Cortex of kidney (tissue), 1 donor: ENCODE measurements at places on chromosomes 5 and 9.

- DNase-seq, result no peak
Observed at GRCh38 chr5:165525271-165525670, 2019.9 kb downstream of the MAT2B start.

- no peak for DNase-seq
Observed at GRCh38 chr9:38254756-38255155, 137.7 kb upstream of the ALDH1B1 start.

GRCh38 chr9:136087741-136088480 lies 7.2 kb downstream of the NACC2 start:
- no peak for DNase-seq

DNA sequence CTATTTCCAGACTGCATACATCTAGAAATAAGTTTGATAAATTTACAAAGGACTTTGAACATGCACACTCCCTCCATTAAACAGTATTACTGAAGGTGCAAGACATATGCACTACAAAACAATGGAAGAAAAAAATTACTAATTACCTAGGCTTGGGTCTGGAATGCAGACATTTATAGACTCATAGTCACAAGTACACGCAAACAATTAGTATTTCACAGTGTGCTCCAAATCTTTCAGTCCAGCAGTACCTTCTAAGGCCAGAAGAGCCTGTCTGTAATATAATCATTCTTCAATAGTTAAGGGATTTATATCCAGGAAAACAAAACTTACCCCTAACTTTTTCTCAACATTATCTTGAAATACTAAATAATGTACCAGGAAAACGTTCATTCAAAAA lies 11.2 kb downstream of the RICTOR start:
- DNase-seq, result no peak

DNA sequence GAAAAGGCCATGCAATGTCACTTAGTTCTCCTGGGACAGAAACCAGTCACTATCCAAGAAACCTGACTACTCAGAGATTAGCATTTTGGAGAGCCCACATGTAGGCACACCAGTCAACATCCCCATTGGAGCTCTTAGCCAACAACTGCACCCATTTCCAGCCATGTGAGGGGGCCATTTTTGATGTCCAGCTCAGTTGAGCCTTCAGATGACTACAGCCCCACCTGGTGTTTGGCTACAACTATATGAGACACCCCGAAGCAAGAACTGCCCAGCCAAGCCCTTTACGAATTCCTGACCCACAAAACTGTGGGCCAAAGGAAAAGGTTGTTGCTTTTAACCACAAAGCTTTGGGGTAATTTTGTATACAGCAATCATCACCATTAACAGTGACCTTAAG lies 300.1 kb downstream of the ASTN2 start:
- no peak for DNase-seq

DNA sequence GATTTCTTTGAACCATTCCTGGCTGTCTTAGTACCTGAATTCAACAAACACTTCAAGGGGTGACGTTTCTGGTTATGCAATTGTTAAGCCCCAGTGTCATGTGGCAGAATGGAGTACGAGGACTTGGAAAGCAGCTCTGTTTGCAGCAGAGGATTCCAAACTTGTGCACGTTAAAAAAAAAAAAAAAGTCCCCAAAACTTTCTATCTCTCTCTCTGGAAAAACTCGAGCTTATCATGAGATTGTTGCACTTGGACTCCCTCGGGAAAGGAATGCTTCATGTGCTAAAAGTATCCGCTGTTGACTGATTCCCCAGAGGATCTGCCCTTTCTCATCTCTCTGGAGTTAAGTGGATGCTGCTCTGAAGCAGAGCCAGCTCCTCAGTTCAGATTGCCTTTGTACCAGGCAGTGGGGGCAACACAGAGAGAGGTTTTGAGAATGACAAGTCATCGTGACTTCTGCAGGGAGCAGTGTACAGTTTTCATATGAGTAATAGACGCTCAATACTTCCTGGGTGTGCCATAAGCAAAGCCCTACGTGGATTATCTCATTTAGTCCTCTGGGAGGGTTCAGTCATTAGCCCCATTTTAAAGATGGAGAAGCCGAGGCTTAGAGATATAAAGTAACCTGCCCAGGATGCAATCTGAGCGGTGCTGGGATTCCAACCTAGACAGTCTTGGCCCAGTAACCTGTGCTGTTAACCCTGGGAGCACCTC lies 28.1 kb downstream of the TMOD1 start:
- no peak for DNase-seq

DNA sequence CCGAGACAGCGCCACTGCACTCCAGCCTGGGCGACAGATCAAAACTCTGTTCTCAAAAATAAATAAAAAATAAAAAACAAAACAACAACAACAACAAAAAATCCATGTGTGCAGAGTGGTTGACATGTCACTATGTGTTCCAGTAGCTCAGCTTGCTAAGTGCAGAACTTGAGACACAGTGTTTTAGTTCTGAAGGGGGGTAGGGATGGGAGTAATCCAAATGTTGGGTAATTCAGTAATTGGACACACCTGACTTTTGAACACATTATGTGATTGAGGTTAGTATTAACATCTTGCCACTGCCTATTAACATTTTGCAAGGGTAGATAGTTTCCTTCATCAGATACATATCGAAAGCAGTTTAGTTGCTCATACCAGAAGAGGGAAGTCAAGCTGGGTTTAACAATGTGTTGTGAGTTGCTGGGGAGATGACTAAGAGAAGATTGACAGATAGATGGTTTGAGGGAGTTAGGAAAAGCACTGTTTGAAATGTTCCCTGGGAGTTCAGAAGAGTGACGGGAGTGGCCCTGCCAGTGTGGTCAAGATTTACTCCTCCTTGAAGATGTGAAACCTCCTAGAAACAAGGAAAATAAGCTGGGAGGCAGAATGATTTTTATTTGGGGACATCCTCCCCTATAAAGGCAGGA lies 928 bp downstream of the HACD4 start:
- no peak for DNase-seq

DNA sequence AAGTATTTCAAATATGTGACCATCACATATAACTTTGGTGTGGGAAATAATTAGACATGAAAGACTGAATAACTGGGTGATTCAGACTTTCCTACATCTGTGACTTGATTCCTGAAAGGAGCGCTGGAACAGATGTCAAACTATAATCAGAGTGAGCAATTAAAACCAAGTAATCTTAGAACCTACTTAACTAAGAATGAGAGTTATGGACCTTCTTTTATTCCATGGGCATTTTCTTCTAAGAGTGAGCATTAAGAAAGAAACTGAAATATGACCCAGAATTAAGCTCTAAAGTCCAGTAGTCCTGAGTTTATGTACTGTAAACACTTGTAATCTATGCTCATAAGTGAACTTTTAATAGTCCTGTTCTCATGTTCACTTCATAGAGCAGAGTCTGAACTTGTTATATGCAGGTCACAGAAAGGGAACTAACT lies 68.4 kb downstream of the PAM start:
- no peak for DNase-seq

- no peak for DNase-seq
Observed at GRCh38 chr5:156423597-156423996, 96.6 kb downstream of the SGCD start.

DNA sequence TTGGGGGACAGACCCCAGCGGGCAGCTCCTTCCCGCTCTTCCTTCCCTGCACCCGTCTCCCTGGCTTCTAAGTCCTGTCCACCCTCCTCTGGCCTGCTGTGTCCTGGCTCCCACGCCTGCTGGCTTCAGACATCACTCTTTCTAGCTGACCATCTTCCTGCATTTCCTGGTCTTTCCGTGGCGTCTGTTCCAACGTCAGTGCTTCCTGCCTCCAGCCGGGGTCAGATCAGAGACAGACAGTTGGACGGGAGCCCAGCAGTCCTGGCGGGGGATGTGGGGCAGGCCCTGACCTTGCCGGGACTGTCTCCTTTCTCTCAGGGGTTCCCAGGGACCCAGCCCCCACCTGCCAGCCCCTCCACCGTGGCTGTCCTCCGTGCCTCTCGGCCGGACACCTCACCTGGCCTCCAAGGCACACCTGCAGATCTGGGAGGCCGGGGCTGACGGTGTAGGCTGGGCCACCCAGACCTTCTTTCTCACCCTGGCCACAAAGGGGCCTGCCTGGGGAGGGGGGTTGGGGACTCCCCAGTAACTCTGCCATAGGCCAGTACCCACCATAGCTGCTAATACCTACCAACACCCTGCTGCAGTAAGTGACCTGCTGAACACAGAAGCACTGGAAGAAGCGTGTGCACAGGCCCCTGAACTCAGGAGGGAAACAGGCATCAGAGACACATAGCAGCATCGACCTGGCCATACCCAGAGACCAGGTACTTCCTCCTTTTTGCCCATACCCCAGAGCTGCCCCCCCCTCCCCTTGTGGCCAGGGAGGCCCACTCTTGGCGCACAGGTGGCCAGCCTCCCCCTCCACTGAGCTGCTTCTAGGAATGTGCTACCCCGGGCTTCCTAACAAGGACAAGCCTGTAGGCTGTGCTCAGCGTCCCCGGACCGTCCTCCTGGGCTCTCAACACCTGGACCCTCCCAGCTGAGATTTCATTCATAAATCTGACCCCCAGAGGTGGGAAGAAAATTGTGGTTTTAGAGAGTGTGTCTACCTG lies 5.1 kb downstream of the NRARP start:
- DNase-seq, result no peak

- DNase-seq, result no peak
Observed at GRCh38 chr9:72817413-72817812, 135.4 kb downstream of the ALDH1A1 start.

DNA sequence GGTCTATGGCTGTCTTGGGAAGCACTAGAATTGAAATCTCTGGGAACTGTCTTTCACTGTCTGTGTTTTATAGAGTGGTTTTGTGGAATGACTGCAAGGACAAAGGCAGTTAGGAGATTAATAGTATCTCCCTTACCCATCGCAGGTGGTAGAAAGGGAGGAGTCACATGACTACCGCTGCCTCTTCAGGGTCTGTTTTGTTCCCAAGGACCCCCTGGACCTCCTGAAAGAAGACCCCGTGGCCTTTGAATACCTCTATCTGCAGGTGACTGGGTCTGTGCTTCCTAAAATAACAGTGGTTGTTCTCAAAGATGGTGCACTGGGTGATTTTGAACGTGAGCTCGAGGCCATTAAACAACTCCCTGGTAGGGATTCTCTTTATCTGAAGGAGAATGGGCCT lies 22.8 kb upstream of the TRMT10B start:
- DNase-seq, result no peak
